HFFc6 (cell line): ENCODE measurements at places on chromosomes 1 and 21. TPM values are rescaled to one million over a fixed set of nuclear protein-coding genes. Genes with fewer than 3 reads are reported as not detected.
A peak's percentile ranks its signal among the peaks of the same experiment; 100 is the strongest.

GRCh38 chr21:36753556-36753955 lies 54.6 kb downstream of the SIM2 start:
- DNase-seq = peak; percentile 42

DNA sequence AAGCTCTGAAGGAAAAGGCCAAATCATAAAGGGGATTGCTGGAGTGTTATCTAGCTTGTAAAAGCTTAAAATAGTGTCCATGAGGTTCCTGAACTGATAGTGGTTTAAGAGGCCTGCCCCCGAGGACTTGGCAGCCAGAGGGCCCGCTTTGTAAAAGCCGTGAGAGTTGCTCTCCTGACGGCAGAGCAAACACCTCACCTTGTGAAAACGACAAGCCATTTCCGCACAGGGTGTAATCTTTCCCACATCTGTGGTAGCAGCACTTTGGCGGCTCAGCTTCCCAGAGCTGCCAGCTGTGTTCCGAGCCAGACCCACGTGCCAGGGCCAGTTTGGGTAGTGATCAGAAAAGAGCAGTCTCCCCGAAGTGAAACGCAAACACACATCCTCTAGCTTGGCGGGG lies 37.0 kb downstream of the SERBP1 start:
- no peak for DNase-seq

DNA sequence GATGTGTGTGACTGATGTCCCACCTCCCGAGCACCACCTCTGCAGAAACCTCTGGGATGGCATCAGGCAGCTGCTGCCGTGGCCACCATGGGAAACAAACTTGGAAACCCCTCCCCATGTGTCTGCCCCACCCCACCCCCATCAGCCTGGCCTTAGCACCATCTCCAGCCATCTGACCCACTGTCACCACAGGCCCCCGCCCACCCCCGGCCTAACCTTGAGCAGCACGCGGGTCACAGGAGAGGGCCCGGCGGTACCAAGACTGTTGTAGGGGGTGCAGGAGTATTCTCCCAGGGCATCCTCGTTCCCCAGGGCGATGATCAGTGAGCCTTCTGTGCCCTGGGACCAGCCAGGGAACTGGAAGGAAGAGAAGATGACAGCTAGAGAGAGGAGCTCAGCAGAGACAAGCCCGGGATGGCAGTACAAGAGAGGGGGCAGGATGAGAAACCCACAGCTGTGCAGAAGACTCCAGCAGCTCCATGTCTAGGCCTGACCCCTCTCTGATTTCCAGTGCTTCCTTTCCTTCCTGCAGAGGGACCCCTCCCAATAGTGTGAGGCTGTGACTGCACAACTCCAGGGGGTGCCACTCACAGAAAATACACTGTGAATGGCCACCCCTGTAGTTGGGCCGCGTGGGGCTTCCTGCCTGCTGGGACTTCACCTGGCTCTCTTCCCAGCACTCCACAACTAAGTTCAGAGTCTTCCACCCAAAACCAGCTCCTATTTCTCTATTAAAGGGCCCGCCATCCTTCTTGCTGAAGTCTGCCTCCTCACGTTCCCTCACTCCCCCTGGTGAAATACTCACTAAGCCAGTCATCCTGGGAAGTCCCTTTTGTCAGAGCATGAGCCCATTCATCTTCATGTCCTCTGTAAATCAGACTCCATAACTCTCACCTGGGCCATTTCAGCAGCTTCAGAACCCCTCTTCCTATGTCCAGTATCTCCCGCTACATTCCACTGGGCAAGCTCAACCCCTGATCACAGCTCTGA lies 7.3 kb upstream of the TAGLN2 start:
- DNase-seq = no peak

Gene REG4
- not detected in 3 replicates for total RNA-seq

Gene ZNF683
- not detected in 3 replicates for total RNA-seq
